OCI-M1 (cell line): ENCODE measurements at places on chromosomes 11 and 22.
A peak's percentile ranks its signal among the peaks of the same experiment; 100 is the strongest.

GRCh38 chr11:43397251-43397650 lies 38.5 kb downstream of the TTC17 start:
- DNase-seq, result no peak

- DNase-seq, result peak; percentile 64
These were observed 86.0 kb downstream of the PPP6R3 start for GRCh38 chr11:68546555-68546954.

DNA sequence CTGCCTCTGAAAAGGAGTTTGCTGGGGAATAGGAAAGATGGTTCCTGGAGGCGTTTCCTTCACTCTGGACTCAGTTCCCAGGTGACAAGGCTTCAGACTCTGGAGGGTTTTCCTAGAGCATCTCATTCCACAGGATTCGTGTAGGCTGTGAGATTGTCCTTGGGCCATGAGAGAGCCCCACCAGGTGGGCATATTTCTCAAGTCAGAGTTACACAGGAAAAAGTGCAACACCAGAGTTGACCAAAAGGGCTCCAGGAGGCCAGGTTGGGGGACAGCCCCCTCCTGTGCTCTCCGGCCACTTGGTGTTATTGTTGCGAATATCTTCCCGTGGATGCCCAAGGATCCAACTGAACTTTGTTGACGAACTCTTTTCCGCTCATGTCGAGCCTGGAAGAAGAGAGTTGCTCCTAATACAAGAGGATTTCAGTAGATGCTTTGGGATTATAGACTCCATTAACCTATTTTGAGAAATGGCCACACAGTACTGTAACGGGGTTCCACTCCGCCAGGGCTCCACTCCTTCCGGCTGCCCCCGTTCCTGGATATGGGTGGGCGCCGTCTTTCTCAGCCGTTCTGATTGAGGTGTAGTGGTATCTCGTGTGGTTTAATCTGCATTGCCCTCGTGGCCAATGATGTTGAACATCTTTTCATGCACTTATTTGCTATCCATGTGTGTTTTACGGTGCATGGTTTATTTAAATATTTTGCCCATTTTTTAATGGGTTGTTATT lies 580.3 kb downstream of the BRD1 start:
- no peak for DNase-seq

GRCh38 chr11:85595285-85595884 lies 31.8 kb downstream of the DLG2 start:
- DNase-seq, result peak; percentile 91
